NCI-H526 treated with DMSO at 0.1 percent for 48 hours (cell line): ENCODE measurements at places on chromosomes 1 and 21.

- peak; percentile 81 for DNase-seq
These were observed at the start of gene KLHDC7A for GRCh38 chr1:18480315-18481189. Gene KLHDC7A, plus strand, starts transcription at chr1:18480930. Its CDS starts 52 bp downstream, at chr1:18480982.

- no peak for DNase-seq
These were observed 7.6 kb upstream of the RHOU start for GRCh38 chr1:228727681-228728171.

GRCh38 chr1:143497374-143497747 is 474.4 kb downstream of the FAM72C start:
- no peak for DNase-seq

- no peak for DNase-seq
These were observed 39.5 kb upstream of the RD3 start for GRCh38 chr1:211531194-211532087.

- DNase-seq = no peak
These were observed 3.7 kb downstream of the IRF6 start for GRCh38 chr1:209802117-209802779.

DNA sequence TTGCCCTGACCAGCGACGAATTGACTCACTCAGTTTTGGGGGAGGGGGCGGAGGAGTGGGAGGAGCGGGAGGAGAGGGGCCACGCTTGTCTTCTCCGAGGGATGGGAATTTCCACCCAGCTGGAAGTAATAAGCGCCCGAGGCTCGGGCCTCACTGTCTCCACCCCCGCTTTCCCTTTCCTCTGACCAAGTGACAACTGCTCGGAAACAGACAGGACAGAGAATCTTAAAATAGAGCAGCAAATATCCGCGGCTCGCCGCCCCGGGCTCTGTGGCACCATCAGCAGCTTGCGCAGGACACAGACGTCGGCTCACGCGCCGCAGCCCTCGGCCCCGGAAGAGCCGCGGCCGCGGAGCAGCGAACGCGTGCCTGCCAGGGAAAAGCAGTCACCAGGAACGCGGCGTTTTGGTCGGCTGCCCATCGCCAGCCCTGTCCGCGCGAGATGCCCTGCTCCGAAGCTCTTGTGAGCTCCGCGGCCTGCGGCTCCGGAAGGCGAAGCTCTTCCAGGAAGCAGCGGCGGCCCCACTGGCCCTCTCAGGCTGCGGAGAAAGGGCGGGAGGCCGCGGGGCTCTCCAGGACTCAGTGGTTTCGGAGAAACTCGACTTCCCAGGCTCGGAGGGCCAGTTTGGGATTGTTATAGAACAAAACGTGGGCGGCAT is 10.7 kb upstream of the RGS16 start:
- peak; percentile 87 for DNase-seq

- no peak for DNase-seq
These were observed 339.2 kb upstream of the KAZN start for GRCh38 chr1:14259191-14259757.

DNA sequence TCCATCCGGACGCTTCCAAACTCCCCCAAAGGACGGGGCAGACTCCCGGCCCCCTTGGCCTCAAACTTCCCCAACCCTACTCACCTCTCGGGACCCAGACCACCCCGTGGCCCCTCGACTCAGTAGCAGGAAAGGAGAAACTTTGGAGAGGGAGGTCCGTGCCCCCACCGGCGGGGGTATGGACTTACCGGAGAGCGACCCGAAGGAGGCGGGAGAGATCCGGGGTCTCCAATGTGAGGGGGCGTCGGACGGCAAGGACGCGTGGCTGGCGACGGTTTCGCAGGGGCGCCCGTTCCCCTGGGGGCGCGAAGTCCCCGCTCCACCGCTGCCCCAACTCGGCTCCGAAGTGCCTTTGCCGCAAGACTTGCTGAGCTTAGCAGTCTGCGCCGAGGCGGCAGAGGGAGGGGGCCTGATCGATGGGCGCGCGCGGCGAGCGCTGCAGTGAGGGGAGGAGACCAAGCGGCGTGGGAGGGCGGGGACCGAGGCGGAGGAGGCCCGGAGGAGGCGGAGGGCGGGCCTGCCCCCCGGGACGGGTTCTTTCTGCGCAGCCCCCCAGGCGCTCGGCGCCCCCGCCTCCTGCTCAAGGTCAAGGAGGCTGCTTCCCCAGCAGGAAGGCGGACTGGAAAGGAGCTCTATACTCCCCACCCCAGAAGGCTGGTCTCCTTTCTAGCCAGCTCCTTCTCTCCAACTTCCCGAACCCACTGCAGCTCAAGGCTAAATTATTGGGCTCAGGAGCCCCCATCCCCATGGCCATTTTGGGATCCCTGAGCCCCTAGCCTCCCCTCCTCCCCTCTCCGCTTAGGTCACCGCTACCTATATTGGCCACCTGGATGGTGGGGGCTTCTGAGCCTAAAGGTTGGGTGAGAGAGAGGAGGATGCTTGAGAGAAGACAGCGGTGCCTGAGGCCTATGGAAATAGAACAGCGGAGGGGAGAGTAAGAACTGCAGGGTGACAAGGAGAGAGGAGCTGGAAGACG is at the start of gene SYT2:
Gene SYT2, minus strand, starts transcription at position 385 of the 976 bp plus-strand sequence. CDS start 104,682 bp downstream, outside the sequence.
- no peak for DNase-seq

GRCh38 chr1:4395676-4396075 is 258.7 kb upstream of the AJAP1 start:
- no peak for DNase-seq
